Lower lobe of right lung (tissue), 2 donors: ENCODE measurements at places on chromosomes 5 and 9. TPM values are rescaled to one million over a fixed set of nuclear protein-coding genes. Genes with fewer than 3 reads are reported as not detected.

The ZNF484 gene
- total RNA-seq: 9.0 TPM

The ZDHHC11 gene
- total RNA-seq: 28.7 TPM

The LEAP2 gene
- 1.7 TPM for total RNA-seq

The PTGES gene
- 3.9 TPM for total RNA-seq

The C9orf85 gene
- total RNA-seq: 11.1 TPM

The OR1L1 gene
- not detected for total RNA-seq

The MARCOL gene
- total RNA-seq: not detected

The IL13 gene
- total RNA-seq: not detected

The OR1Q1 gene
- total RNA-seq: not detected

The WDR36 gene
- 27.7 TPM for total RNA-seq

The ANKRD18A gene
- total RNA-seq: 4.3 TPM

The SPINK7 gene
- not detected for total RNA-seq

The SLC6A3 gene
- 0.12 TPM for total RNA-seq

The FAM153A gene
- total RNA-seq: 3.7 TPM

The SLC25A2 gene
- total RNA-seq: 0.71 TPM

The SLC1A3 gene
- total RNA-seq: 52.1 TPM

The RNF183 gene
- total RNA-seq: not detected

The LHX2 gene
- total RNA-seq: not detected

The DHX29 gene
- 22.2 TPM for total RNA-seq

The PPP2R2B gene
- total RNA-seq: 0.95 TPM

The RLN1 gene
- not detected for total RNA-seq

The JAKMIP2 gene
- total RNA-seq: 8.3 TPM

The RFK gene
- total RNA-seq: 18.4 TPM

The PCDH12 gene
- 14.9 TPM for total RNA-seq

The RLN2 gene
- 1.3 TPM for total RNA-seq

The TAS2R1 gene
- not detected for total RNA-seq

The MEIKIN gene
- total RNA-seq: not detected

The NUDT2 gene
- total RNA-seq: 13.5 TPM

The ADAMTS13 gene
- total RNA-seq: 1.9 TPM

The SLC36A3 gene
- not detected for total RNA-seq

The SLC6A7 gene
- total RNA-seq: not detected

The SH3GL2 gene
- total RNA-seq: 1.3 TPM

The FOXD4L4 gene
- total RNA-seq: 0.77 TPM

The RFESD gene
- total RNA-seq: 1.7 TPM

The SLC9A3 gene
- 1.1 TPM for total RNA-seq
